ENCODE measurements at places on chromosomes 2 and 18.

- no peak for DNase-seq
These were observed 1.4 kb upstream of the ANXA4 start for GRCh38 chr2:69740502-69740951.

DNA sequence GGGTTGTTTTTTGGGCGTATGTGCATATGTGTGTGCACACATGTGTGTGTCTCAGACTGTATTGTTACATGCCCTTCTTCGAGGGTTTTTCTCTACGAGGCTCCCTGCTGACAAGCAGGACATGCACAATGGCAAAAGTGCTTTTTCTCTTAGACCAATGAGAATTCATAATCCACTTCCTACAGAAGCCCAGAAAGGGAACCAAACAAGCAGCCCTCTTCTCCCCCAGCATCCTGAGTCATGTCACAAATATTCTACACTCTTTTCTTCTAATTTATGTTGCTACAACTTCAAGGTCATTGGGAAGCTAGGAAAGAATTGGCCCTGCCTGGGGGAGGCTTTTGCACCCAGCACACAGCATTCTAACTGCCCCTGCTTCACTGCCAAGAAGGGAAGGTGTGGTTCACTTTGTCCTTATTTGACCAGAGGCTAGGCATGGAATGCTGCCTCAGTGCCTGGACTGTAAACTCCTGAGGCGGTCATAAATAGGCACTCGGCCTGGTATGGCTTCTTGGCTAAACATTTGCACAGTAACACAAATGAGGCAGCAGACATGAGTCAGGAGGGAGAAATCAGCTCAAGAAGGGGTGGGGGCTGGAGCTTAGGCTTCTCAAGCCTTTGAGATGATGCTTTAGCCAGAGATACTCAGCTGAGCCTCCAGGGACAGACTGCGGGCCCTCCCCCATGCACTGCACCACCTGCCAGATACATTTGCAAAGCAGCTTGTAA lies 92.7 kb upstream of the KLF7 start:
- DNase-seq, result no peak

GRCh38 chr2:26235089-26235488 lies 9.3 kb downstream of the HADHA start:
- no peak for DNase-seq

DNA sequence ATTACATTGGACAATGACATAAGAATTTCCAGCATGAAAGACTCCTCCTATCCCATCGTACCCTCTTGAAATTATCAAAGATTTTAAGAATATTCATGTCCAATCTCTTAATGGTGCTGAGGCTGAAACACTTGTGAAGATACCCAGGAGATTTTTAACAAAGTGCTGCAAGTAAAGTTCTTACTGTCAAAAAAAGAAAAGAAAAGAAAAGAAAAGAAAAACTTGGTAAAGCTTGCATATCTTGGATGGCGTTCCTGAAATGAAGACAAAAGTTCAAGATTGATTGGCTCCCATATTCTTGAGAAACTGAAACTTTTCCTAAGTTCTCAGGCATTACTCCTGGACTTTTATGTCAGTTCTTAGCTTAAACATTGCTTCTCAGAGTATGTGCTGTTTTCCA lies 1010.5 kb upstream of the PIK3C3 start:
- no peak for DNase-seq

DNA sequence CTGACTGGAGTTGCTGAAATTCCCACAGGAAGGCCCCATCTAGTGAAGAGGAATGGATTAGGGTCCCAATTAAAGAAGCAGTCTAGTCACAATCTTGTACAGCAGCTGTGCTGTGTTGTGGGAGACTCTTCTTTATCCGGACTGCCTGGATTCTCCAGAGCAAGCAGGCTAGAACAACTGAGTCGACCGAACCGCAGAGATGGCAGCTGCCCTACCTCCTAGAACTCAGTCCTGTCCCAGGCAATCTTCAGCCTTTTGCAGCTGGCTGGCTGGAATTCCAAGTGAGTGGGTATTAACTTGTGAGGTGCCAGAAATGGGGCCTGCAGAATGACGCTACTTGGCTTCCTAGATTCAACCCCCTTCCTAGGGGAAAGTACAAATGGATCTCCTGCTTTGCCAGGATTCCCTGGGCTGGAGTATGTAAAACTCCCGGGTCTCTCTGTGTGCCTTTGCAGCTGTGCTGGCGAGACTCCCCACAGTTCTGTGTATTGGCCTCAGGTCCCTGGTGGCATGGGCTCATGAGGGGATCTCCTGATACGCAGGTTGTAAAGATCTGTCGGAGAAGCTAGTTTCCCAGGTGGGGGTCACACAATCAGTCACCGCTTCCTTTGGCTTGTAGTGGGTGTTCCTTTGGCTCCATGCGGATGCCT lies 1952.6 kb upstream of the LRRTM1 start:
- DNase-seq, result no peak

DNA sequence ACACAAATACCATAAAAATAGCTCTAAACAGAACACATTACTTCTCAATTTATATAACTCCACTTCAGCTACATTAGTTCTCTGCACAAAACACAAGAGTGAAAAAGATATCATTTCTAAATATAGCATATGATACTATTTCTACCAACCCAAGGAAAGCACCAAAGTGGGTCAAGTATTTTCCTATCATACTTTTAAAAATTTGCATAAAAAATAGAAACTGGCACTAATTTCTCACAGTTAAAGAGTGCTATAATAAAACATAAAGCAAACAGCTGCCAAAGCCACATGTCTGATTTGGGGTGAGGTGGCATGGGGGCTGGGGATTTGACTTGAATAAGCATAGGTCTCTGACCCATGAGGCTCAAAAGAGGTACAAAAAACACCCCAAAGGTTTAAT lies 61.5 kb downstream of the BARD1 start:
- no peak for DNase-seq

DNA sequence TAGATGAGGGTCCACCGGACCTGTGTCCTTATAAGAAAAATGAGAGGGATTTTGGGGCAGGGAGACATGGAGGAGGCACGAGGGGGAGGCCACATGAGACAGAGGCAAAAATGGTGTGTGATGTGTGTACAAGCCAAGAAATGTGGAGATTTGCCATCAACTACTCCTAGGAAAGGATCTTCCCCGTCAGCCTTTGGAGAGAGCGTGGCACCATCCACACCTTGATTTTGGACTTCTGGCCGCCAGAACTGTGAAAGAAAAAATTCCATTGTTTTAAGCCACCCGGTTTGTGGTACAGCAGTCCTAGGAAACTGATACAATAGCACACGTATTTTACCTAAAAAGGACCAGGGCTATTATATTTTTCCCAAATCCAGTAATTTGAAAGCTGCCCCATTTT lies 829.0 kb upstream of the SALL3 start:
- no peak for DNase-seq
